IMR-90 (cell line): ENCODE measurements at places on chromosomes 11 and 22. TPM values are rescaled to one million over a fixed set of nuclear protein-coding genes. Genes with fewer than 3 reads are reported as not detected.

DNA sequence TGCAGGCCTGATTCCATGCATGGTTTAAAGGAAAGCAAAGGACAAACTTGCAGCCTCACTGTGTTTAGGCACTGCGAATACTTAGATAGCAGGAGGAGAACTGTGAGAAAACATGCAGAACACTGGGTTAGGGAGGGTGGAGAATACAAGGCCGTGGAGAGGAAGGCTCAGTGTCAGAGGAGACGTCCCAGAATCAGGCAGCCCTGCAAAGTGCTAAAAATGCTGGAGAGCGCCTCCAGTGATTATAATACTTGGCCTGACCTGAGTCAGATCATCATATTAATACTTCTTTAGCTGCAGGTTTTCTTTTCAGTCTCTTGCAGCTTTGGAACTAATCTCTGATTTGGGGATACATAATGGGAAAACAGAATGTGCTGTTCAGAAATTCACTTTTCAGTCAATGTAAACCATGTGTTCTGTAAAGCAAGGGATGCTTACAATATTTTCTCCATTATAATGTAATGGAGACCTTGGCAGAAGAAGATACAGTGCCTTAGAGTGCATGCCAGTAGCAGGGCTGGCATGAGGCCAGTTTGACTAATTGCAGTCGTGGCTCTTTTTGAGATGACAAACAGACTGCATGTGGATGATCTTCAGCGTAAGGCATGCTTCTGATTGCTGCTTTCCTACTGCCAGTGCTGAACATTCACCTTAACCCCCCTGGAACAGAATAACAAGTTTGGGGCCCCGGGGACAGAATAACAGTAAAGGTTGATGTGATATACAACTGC lies 16.8 kb downstream of the EXT2 start:
- no peak overlapping the region for H3K4me3 ChIP-seq
- no peaks in the 10 kb centered on the region for H3K4me1 ChIP-seq

DNA sequence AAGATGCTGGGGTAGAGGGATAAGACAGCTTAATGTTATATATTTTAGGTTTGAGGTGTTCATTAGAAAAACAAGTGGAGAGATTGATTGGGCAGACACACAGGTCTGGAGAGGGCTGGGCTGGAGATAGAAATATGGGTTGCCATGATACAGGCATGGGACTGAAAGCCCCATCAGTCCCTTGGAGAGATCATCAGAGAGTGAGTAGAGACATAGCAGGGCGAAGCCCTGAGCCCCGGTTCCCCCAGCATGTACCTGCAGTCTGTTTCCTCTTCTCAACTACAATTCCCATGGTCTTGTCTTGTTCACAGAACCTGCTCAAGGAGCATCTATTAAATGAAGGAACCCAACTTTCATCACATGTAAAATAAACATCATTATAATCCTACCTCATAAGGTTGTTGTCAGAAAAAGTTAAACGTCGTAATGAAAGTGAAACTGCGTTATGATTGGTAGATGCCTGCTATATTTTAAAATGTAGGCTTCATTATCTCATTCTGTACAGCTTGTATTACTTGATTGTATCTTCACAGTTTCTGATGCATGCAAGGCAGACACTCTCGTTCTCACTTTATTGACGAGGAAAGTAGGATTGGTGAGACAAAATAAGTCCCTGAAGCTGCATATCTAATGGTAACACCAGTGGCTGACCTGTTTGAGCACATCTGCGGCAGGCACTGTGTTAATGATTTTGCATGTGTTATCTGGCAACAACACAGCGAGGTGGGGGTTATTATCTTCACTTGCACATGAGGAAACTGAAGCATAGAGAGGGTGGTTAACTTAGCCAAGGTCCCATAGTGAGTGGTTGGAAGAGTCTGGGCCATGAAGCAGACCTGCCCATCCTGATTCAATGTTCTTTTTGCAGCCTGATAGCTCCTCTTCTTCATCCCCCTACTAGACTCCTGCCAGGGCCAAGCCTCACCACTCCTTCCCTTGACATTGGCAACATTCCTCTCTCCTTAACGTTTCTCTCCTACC lies 63.5 kb downstream of the ENDOD1 start:
- DNase-seq, result no peak
- no peak overlapping the region for H3K4me3 ChIP-seq
- no peak overlapping the region for H3K27ac ChIP-seq
- no peaks in the 10 kb centered on the region for H3K36me3 ChIP-seq
- H3K4me1 ChIP-seq, result peaks cover 4% of the 10 kb centered on the region; the same call in 1 of the 2 replicates

DNA sequence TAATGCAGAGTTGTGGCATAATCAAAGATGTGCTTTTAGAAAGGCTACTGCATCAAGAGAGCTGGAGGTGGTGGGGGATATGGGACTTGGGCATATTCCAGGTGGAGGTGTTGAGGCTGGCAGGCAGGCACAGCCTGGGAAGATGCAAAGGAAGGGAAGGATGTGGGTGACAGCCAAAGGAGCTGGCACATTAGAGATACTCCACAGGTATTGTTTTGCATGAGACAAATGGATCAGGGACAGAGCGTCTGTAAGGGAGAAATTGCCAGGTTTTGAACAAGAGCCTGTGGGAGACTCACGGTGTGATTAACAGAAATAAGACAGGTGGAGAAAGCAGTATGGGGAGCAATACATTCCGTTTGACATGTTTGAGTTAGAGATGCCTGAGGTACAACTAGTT lies 263.7 kb downstream of the NELL1 start:
- H3K36me3 ChIP-seq, result no peaks in the 10 kb centered on the region
- no peaks in the 10 kb centered on the region for H3K4me1 ChIP-seq
- no peak for DNase-seq
- H3K4me3 ChIP-seq, result no peak overlapping the region

DNA sequence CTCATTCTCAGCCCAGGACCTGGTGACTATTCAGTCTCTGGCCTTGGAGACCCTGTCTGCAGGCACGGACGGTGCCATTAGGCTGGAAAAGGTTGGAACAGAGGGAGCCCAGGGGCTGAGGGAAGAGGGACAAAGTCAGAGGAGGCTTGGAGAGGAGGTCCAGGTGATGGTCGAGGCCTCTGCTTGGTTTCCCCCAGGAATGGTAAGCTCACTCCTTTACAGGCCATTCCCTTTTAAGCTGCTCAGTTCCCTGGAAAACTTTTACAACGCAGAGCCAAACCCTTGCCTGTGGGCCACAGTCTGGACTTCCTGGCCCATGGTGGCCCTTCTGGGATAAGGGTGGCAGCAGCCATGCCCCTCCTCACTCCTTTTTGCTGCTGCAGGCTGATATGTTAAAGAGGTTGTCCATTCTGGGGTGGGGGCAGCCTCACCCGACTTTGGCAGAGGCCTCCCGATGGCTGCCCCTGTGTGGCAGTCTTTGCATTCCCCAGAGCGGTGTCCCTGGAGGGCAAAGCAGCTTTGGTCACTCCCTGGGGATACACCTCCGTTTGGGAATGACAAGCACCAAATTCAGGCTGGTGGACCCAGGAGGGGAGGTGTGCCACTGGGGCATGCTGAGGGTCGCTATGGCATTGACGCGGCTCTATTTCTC lies 34.0 kb upstream of the RFPL3 start:
- H3K4me1 ChIP-seq, result no peaks in the 10 kb centered on the region
- DNase-seq, result no peak
- no peak overlapping the region for H3K27ac ChIP-seq

DNA sequence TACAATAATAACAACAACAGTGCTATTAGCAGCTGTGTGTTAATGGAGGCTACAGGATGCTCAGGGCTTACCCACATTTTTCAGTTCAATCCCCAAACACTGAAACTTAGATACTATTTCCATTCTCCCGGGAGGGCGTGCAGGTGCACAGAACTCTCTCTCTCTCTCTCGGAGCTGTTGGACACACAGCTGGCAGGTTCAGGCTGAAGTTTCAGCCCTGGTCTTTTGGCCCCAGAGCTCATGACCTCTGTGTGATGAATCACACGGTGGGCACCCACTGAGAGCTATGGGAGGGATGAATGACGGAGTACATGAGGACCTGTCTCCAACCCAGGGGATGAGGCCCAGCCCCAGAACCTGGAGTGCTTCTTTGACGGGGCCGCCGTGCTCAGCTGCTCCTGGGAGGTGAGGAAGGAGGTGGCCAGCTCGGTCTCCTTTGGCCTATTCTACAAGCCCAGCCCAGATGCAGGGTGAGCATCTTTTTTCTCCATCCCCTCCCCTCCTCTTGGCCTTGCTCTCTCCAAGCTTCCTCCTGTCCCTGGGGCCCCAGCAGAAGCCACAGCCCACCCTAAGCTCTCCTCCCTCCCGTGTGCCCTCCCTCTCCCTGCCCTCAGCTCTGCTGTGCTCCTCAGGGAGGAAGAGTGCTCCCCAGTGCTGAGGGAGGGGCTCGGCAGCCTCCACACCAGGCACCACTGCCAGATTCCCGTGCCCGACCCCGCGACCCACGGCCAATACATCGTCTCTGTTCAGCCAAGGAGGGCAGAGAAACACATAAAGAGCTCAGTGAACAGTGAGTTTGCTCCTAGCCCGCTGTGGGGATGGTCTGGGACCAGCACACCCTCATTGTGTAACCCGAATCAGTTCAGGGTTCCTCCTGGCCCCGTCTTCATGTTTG lies 16.9 kb downstream of the CSF2RB start:
- H3K4me1 ChIP-seq, result no peaks in the 10 kb centered on the region
- DNase-seq, result no peak
- H3K36me3 ChIP-seq, result no peaks in the 10 kb centered on the region
- H3K27me3 ChIP-seq, result peaks cover 54% of the 10 kb centered on the region

DNA sequence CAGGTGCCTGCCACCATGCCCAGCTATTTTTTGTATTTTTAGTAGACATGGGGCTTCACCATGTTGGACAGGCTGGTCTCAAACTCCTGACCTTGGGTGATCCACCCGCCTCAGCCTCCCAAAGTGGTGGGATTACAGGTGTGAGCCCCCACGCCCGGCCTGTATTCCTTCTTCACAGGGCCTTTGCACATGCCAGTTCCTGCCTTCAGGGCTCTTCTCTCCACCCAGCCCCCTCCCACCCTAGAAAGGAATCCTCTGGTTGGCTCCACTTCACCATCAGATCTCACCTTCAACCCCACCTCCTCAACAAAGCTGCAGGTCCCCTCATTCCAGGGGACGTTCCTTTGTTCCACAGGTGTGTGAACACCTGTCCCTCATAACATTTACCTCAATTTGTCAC lies 2.0 kb downstream of the POLR3H start:
- no peak for DNase-seq
- H3K36me3 ChIP-seq, result peaks cover 20% of the 10 kb centered on the region
- H3K4me3 ChIP-seq, result no peak overlapping the region
- H3K27ac ChIP-seq, result no peak overlapping the region

- no peaks in the 10 kb centered on the region for H3K36me3 ChIP-seq
- H3K4me3 ChIP-seq, result peak overlapping the region; percentile 44
- H3K27me3 ChIP-seq, result peaks cover 66% of the 10 kb centered on the region
- H3K4me1 ChIP-seq, result no peaks in the 10 kb centered on the region; the same call in 1 of the 2 replicates
- DNase-seq, result peak; percentile 48
Observed at GRCh38 chr11:2137202-2138067, 1.8 kb downstream of the IGF2 start.

DNA sequence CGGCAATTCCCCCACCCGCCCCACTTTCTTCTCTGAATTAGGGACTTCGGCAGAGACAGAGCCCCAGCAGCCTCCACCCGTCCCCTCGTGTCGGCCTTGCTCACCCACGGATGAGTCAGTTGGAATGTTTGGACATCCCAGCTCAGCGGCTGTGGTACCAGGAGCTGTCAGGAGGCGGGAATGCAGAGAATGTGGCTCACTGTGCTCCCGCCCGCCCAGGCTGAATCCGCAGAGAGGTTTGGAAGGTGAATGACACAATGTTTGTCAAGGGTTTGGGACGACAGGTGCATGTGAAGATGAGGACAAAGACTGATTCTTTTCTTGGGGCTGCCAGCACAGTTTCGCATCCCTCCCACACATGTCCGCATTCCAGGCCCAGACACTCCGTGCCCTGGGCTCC lies 39.6 kb downstream of the LIF start:
- DNase-seq, result peak; percentile 99
- no peak overlapping the region for H3K4me3 ChIP-seq
- peak overlapping the region; percentile 97 for H3K27ac ChIP-seq
- no peaks in the 10 kb centered on the region for H3K27me3 ChIP-seq
- peaks cover 54% of the 10 kb centered on the region for H3K4me1 ChIP-seq
- H3K36me3 ChIP-seq, result no peaks in the 10 kb centered on the region

DNA sequence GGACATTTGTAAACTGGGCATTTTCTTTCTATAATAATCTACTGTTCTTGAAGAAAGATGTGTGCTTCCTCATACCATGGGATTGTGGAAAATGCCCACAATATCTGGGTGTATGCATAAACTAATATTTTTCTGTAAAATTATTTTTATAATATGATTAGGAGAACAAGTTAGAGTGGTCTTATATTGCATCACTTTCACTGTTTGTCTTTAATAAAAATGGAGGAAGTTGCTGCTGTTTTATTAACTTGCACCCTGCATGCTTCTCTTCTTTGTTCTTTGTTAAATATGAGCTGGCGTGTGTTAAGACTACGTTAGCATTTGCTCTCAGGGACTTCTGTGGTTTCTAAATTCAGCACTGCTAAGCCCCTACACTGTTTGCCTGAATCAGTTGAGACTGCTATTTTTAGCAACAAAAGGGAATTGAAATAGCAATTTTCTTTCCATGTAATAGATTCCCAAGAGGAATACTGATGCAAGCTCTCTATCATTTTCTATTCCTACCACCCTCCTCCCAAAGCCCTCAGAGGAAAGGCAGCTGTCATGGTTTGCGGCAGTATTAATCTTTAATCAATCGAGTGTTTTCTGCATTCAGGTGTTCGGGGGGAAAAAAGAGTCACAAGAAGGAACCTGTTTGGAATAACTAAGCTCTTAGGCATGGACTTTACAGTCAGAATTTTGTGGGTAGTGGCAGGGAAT lies 56.1 kb downstream of the HSD17B12 start:
- no peak overlapping the region for H3K4me3 ChIP-seq
- no peaks in the 10 kb centered on the region for H3K27me3 ChIP-seq
- peaks cover 11% of the 10 kb centered on the region for H3K4me1 ChIP-seq
- peak; percentile 87 for DNase-seq
- peak overlapping the region; percentile 41; the same call in 1 of the 2 replicates for H3K27ac ChIP-seq
- H3K36me3 ChIP-seq, result peaks cover 4% of the 10 kb centered on the region

DNA sequence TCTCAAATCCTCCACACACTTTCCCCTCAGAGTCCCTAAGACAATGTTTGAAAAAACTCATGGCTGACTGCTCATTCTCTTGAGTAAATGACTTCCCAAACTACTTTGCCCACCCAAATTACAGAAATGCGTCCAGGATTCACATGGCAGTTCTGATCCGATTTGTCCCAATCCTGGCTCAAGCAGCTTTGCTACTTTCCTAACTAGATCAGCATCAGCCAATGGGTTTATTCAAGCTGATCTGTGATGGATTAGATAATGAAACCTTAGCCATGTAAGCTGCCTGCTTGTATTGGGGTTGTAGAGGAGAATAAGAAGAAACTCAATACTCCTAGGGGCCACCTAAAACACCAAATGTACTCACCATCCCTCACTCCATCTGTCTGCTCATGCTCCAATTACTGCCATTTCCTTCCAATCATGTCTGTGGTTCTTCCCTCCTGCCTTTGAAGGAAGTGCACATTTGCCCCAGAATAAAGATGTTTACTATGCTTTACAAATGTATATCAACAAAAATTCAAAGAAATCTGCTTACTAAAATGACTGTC lies 6.9 kb downstream of the RBFOX2 start:
- peaks cover 20% of the 10 kb centered on the region for H3K4me1 ChIP-seq
- H3K27me3 ChIP-seq, result no peaks in the 10 kb centered on the region
- peak overlapping the region; percentile 93 for H3K27ac ChIP-seq
- H3K36me3 ChIP-seq, result peaks cover 2% of the 10 kb centered on the region; the same call in 1 of the 2 replicates
- H3K4me3 ChIP-seq, result 0 out of 2 replicates have a peak overlapping the region, but pooled peaks have one; percentile 2

The UEVLD gene
- polyA plus RNA-seq, result 10.1 and 13.8 TPM in 2 replicates

The PKDREJ gene
- 0.02 TPM in 1 of 2 replicates, not detected in the other for polyA plus RNA-seq
